ENCODE measurements at places on chromosomes 7 and 10. TPM values are rescaled to one million over a fixed set of nuclear protein-coding genes. Genes with fewer than 3 reads are reported as not detected.

NEUROG3 gene
- not detected for total RNA-seq

ZNF467 gene
- 8.5 TPM for total RNA-seq

PGAM2 gene
- total RNA-seq, result not detected

TBC1D12 gene
- total RNA-seq, result 8.9 TPM

TAS2R41 gene
- not detected for total RNA-seq

BMPER gene
- total RNA-seq, result 86.9 TPM

GPR26 gene
- not detected for total RNA-seq

COL1A2 gene
- 7,512 TPM for total RNA-seq

GCC1 gene
- 17.0 TPM for total RNA-seq

GDF10 gene
- 0.12 TPM for total RNA-seq

ADAM12 gene
- 18.3 TPM for total RNA-seq

HOXA9 gene
- total RNA-seq, result not detected

CALML5 gene
- total RNA-seq, result not detected

ACSM6 gene
- total RNA-seq, result not detected

SPDYE2B gene
- total RNA-seq, result not detected

FAM20C gene
- 142 TPM for total RNA-seq

TMEM72 gene
- not detected for total RNA-seq

CAMK2B gene
- total RNA-seq, result 0.44 TPM

PRPS1L1 gene
- not detected for total RNA-seq

UBE2D4 gene
- 10.6 TPM for total RNA-seq

MAGI2 gene
- 2.3 TPM for total RNA-seq

OR2A7 gene
- total RNA-seq, result 0.20 TPM

GPR158 gene
- total RNA-seq, result 0.15 TPM

NUDT13 gene
- 1.0 TPM for total RNA-seq

HILPDA gene
- total RNA-seq, result 43.1 TPM

HOXA11 gene
- total RNA-seq, result not detected

ADAP1 gene
- total RNA-seq, result 1.2 TPM

ELN gene
- 20.8 TPM for total RNA-seq

PRSS37 gene
- not detected for total RNA-seq

ANXA8L1 gene
- total RNA-seq, result not detected
